ENCODE measurements at places on chromosomes 11 and 22.

DNA sequence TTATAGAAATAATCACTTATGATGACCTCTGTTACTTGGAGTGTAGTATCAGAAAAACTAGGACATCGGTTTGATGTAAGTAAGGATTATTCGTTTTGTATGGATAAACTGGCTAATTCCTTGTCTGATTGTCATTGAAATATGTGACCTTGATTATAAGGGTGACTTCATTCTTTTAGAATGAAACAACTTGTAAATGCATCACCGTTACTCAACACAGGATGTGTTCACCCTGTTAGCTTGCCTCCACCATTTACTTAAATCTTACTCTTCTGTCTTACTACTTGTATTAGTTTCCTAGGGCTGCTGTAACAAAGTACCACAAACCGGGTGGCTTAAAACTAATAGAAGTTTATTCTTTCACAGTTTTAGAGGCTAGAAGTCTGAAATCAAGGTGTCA, 7.9 kb downstream of the SFI1 start:
- DNase-seq = no peak

DNA sequence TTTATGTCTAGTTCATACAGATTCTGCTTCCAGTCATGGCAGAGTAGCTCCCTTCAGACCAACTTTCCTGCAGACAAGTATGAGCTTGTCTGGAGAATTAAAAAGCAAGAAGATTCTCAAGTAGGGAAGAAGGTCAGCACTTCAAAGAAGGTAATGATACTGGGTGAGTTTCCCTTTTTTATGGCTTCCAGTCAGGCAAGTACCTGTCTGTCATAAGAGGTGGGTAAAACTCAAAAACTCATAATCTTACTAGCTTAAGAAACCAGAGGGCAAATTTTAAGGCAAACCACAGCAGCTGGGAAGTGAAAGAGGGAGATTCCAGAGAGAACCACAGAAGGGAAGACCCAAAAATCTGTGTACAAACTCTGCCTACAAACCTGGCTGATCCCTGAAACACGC, 54.2 kb downstream of the DENND5A start:
- DNase-seq = no peak

DNA sequence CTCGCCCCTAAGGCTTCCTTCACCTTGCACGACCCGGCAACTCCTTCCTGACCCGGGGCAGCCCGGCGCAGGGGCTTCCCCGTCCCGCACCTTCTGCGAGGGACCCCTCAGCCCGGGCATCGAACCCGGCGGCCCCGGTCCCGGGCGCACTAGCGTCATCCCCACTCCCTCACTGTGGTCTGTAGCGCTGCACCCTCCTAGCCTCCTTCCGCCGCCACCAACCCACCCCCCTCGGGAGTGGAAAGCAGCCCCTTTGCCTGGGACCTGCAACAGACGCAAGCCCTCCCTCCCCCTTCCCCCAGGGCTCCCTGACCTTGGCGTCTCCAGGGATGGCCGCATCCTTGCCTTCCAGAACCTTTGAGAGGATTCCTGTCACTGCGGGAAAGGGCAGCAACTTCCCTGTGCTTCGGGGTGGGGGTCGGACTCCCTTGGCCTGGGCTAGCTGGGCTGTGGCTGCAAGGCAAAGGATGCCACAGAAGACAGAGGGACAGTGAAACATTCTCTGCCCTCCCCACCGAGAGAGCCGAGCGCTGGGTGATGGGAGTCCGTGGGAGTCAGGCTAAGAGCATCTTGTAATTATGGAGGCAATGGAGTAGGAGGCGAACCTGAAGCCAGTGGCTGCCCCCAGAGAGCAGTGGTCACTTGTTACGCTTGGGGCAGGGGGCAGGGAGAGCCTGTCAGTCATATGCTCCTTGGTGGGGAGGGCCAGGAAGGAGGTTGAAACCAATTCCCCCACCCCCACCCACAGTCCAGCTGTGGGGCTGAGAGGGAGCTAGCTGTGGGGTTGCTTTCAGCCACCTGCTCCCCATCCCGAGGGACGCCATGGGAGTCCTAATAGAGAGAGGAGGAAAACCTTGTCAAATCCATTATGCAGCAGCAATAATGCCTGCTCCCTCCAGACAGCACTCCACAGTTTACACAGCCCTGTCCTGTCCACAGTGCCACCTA, 920 bp downstream of the TMEM132A start:
- DNase-seq = no peak

- DNase-seq = peak; percentile 80
Observed at GRCh38 chr11:130772266-130773227, 143.7 kb downstream of the SNX19 start.

DNA sequence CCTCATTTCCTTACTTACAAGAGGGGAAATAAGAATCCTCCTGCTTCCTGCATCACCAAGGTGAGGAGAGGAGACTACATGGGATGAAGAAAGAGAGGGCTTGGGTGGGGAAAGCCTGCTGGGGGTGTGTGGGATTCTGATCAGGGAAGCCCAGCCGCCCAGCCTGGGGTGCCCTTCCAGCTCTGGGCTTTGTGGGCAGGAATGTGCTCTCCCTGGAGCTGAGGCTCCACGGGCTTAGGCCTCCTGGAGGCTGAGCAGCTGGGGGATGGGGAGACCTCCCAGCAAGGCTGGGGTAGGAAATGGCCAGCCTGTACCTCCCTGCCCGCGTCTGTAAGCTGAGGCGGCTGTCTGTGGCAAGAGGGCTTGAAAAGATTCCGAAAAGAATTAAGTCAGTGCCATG, 206.1 kb downstream of the GRIK4 start:
- no peak for DNase-seq

- no peak for DNase-seq
Observed at GRCh38 chr11:1090600-1091331, 16.1 kb downstream of the MUC2 start.

DNA sequence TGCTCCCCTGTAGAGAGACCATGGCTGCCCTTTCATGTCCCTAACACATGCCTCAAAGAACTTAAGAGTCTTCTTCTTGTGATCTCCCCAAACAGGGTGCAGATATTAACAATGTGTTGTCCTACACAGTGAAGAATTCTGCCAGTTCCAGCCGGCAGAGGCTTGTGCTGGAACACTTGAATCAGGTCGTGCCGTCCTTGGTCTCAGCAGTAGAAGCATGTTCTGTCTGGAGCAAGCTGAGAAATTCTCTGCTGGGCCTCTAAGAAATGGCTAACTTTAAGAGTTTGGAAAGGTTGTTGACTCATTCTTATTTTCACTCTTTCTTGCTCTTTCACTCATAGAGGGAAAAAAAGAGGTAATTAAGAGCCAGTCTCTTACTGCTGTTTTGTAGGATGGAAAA, 71.1 kb upstream of the SLC25A18 start:
- no peak for DNase-seq

DNA sequence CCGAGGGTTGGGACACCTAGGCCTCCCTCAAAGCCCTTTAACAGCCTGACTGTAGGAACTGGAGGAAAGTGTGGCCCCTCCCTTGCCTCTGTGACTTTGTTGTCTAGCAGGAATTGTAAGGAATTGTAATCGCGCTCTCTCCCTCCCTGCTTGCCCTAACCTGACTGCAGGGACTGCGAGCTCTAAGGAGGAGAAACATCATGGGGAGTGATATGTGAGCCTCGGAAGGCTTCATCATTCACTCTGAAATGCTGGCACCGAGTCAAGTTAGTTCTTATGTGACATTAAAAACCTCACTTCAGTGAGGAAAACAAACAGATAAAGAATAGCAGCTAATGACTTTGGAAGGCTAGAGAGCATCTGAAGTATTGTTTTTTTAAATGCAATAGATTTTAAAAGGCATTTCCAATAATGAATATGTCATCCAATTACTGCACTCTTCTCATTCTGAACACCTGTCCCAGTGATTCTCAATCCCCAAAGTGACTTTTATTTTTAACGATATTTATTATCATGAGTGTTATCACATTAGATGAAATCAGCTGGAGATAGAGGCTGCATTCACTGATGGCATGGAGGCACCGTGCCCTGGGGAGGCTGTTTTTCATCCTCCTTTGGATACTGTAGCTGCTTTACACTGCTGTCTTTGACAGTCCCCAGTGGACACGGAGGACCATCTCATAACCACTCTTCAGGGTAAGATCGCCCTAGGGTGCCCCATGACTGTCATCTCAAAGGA, 58.5 kb upstream of the NTM start:
- DNase-seq = no peak

DNA sequence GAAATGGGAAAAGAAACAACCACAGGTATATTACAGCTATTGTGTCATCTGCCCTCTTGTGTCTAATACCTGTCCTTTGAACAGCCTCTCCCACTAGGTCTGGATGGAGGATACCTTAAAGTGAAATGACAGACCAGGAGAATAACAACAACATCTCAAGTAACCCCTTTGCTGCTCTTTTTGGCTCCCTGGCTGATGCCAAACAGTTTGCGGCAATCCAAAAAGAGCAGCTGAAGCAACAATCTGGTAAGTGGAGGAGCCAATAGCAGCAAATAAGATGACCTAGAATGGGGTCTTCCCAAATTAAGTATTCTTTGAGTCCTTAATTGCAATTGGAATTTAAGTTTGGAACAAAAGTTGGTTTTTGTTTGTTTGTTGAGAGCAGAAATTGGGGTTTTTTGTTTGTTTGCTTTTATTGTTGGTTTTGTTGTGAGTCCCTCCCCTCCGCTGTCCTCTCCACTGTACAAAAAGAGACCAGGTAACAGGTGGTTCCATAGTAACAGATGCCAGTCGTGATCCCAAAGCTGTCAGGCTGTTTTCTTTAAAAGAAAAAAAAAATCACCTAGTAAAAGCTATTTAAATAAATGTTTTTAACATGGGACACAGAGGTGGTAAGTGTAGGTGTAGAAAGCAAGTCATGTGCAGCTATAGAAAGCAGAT, 5.7 kb downstream of the UBE4A start:
- no peak for DNase-seq

GRCh38 chr22:17368554-17369438, 464 bp upstream of the CECR2 start:
- DNase-seq = no peak

Measured in amniotic stem cell (primary cell).